A549 treated with CORT108297 at 1 μM for 4 hours (cell line): ENCODE measurements at places on chromosomes 3 and 15. TPM values are rescaled to one million over a fixed set of nuclear protein-coding genes. Genes with fewer than 3 reads are reported as not detected.

LXN gene
- 62.1 to 76.2 TPM (median 69.2 TPM) in 5 replicates for total RNA-seq

CNTN6 gene
- not detected in 5 replicates for total RNA-seq

TGM4 gene
- total RNA-seq: 0.03 to 0.10 TPM (median 0.04 TPM) in 5 replicates

PCOLCE2 gene
- 28.4 to 37.5 TPM (median 29.0 TPM) in 5 replicates for total RNA-seq

CCDC39 gene
- not detected in 5 replicates for total RNA-seq

JAGN1 gene
- 58.8 to 79.6 TPM (median 72.0 TPM) in 5 replicates for total RNA-seq

ZNF620 gene
- 1.1 to 1.9 TPM (median 1.6 TPM) in 5 replicates for total RNA-seq

SAXO2 gene
- 2.2 to 3.2 TPM (median 2.3 TPM) in 5 replicates for total RNA-seq

RAD51 gene
- total RNA-seq: 18.1 to 22.0 TPM (median 19.8 TPM) in 5 replicates

SLC24A5 gene
- not detected in 5 replicates for total RNA-seq

GOLGA8A gene
- 4.7 to 10.2 TPM (median 8.4 TPM) in 5 replicates for total RNA-seq
